T-cell (primary cell): ENCODE measurements at places on chromosomes 7 and 10.
A peak's percentile ranks its signal among the peaks of the same experiment; 100 is the strongest.

DNA sequence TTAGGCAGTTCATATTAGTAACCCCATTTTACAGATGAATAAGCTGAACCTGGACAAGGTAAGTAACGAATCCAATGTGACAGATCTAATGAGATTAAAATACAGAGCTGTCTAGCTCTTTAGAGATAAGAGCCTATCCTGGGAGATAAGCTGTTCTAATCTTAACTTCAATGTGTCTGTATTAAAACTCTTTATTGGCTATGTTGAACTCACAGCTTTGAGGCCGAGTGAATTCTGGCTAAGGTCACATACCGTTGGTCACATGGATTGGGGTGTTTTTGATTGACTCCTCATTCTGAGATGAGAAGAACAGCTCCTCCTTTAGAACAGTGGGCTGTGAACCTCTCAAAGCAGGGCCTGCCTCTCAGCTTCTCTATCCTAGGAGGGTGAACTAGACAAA, 113.4 kb upstream of the EEPD1 start:
- no peak for DNase-seq

DNA sequence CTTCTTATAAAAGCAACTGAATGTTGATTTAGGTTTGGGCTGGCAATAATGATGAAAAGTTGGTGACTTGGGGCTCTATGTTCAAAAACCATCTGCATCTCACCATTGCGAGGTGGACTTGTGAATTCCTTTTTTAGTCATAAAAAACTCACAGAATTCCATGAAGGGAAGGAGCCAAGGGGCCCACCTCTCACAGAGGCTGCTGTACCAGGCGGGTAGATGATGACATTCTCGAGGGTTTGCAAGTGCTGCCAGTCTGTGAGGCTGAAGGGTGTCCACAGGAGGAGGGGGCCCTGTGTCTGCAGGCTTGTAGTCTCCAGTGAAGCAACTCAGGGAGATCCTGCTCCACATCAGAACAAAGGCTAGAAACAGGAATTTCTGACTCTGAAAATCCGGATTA, 195.5 kb upstream of the ZNF32 start:
- no peak for DNase-seq

DNA sequence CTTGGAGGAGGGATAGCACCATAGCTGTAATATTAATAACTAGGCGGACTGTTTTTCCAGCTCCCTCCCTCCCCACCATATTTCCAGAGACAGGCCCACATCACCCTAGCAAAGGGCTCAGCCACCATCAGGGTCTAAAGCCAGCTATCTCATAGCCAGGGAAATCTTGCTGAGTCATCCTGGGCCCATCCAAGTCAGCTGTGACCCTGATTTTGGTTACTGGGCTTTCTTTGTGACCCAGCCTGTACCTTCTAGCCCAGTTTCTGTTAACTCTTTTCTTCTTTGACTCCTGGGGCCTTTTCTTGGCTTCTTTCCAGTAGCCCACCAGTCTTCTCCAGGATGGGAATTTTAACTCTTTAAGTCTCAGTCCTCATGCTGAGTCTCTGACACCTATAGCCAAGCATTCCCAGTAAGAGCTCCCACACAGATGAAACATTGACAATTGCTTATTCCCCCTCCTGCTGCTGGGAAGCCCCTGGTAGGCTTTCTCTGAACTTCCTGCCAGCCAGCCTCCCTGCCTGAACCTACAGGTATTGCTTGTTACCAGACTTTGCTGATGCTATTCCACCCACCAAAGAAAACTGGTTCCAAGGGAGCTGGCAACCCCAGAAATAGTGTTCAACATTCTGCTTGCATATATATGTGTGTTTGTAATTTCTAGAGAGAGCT, 34.8 kb upstream of the ADO start:
- no peak for DNase-seq

DNA sequence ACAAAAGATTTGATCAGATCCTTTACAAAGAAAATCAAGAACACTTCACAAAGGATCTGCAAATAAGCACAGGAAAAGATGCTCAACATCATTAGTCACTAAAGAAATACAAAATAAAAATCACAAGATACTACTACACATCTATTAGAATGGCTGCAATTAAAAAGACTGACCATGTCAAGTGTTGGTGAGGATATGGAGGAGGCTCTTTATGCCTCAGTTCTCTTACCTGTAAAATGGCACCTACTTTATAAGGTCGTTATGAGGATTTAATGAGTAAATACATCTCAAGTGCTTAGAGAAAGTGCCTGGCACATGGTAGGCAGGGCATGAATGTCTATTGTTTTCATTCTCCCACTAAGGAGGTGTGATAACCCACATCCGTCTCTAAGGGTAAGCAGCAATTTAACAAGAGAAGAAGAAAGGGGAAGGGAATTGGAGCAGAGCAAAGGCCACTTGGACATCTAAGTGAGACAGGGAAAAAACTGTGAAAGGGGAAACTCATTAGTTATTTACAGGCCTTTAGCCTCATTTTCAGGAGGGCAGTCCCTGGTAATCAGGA, 157.5 kb upstream of the NFE2L3 start:
- DNase-seq = no peak

DNA sequence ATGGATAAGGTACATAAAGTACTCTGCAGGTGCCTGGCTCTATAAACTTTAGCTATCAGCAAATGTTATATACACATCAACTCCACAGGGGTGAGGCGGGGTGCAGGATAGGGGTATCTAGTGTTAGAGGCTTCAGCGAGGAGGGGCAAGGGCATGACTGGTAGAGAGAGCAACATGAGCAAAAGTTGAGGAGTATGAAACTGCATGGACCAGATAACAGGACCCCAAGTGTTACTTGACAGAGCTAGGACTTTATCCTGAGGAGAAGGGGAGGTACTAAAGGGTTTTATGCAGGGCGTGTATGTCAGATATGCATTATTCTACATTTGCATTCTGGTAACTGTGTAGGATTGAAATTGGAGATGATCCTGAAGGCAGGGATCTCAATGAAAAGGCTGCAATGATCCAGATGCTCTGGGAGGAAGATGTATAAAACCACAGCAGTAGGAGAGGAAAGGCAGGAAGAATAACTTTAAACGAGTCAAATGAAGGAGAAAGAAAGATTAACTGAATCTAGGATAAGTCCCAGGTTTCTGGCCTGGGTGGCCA, 109.8 kb upstream of the FAM133B start:
- DNase-seq = no peak

GRCh38 chr7:29806208-29806994, at the start of gene WIPF3:
Gene WIPF3, plus strand, starts transcription at chr7:29806508. Its CDS starts 28,217 bp downstream, at chr7:29834725.
- no peak for DNase-seq

- DNase-seq = no peak
These were observed 342.8 kb downstream of the DNAJB6 start for GRCh38 chr7:157679607-157680006.

- DNase-seq = no peak
These were observed 101.0 kb upstream of the SP4 start for GRCh38 chr7:21326921-21327320.

GRCh38 chr7:12475362-12476063, 71.8 kb upstream of the VWDE start:
- DNase-seq = no peak

DNA sequence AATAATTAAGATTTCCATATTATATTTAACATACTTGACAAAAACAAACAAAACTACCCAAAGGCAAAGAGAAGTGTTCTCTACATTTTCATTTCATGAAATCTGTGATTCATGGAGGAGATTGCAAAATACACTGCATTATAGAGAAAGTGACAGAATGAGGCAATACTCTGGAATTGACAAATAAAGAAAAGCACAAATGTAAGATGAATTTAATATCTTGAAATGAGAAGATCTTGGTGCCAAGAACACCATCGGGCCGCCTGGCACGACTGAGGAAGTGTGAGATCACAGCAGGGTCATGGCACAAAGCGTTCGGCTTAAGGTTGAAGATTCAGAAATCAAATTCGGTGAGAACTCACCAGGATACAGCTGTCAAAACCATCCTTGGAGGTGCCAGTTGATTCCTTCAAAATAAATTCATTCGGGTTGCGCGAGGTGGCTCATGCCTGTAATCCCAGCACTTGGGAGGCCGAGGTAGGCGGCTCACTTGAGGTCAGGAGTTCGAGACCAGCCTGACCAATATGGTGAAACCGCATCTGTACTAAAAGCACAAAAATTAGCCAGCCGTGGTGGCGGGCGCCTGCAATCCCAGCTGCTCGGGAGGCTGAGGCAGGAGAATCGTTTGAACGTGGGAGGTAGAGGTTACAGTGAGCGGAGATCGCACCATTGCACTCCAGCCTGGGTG, 174.0 kb upstream of the PFKP start:
- no peak for DNase-seq

DNA sequence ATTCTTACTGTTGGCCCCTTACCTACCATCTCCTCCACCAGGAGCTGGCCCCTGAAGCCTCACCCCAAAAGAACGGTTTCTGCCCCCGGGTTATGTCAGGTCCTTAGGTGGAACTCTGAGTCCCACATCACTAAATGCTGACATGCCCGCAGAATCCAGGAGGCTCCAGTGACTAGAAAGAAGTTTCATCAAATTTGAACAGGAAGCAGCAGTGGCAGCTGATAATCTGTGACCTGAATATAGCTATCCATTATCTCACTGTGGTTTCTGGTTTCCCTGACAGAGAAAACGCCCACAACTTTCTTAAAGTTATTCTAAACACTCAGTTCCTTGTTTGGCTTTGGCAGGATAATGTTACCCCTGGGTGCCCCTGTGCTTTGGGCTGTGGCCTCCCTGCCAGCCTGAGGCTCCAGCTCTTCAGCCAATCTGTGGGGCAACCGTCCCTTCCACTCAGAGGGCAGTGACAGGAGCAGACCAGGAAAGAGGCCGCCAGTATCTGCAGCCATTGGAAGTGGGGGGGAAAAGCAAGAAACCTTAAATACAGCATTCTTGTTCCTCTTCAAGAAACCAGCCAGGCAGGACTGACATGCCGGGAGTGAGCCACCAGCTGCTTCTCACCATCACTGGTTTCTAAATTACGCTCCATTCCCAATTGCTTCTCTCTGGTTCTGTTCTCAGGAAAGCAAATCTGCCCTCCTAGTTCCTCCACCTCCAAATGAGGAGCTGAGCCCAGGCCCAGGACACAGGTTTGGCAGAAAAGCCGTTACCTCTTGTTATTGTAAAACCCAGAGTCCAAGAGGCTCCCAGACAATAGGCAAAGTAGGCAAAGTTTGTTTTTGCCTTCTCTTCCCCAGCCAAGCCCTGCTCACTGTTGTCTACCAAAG, 41.2 kb upstream of the VCL start:
- DNase-seq = peak; percentile 9

DNA sequence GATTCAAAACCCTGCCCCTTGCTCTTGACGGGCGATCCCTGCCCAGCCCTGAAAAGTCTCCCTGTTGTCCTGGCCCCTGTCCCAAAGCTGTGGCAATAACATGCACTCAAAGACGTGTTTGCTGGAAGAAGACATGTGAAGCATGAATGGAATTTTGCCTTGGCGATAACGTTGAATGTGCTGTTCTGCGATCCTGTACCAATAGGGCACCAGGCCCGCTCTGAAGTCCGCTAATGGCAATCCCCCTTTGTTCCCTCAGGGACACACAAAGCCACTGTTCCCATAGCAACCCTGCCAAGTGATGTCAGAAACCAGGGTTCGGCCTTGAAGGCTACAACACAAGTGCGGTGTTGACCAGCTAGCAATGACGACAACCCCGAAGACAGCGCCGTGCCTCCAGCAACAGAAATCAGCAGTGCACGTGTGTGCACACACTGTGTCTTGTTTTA, 284.6 kb downstream of the KLF6 start:
- DNase-seq = no peak

- DNase-seq = no peak
These were observed 13.9 kb upstream of the SFRP5 start for GRCh38 chr10:97785731-97786130.

- no peak for DNase-seq
These were observed 19.0 kb upstream of the TMEM26 start for GRCh38 chr10:61472090-61472674.

DNA sequence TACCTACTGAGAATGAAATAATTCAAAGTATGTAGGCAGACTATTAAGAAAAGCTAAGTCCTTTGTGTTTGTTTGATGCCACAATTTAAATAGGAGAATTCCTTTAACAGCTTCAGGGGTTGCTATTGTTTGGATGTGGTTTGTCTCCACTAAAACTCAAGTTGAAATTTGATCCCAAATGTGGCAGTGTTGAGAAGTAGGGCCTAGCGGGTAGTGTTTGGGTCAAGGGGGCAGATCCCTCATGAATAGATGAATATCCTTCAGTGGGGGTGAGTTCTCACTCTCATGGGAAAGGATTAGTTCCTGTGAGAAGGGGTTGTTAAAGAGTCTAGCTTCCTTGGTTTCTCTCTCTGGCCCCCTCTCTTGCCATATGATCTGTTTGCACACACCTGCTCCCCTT, 97.0 kb downstream of the HGF start:
- DNase-seq = no peak

- DNase-seq = no peak
These were observed 1.0 kb downstream of the URGCP start for GRCh38 chr7:43905209-43905946.

GRCh38 chr7:146412781-146413180, 296.2 kb downstream of the CNTNAP2 start:
- no peak for DNase-seq
